Astrocyte (in vitro differentiated cells and primary cell): ENCODE measurements at places on chromosomes 1 and 21. TPM values are rescaled to one million over a fixed set of nuclear protein-coding genes. Genes with fewer than 3 reads are reported as not detected.

DNA sequence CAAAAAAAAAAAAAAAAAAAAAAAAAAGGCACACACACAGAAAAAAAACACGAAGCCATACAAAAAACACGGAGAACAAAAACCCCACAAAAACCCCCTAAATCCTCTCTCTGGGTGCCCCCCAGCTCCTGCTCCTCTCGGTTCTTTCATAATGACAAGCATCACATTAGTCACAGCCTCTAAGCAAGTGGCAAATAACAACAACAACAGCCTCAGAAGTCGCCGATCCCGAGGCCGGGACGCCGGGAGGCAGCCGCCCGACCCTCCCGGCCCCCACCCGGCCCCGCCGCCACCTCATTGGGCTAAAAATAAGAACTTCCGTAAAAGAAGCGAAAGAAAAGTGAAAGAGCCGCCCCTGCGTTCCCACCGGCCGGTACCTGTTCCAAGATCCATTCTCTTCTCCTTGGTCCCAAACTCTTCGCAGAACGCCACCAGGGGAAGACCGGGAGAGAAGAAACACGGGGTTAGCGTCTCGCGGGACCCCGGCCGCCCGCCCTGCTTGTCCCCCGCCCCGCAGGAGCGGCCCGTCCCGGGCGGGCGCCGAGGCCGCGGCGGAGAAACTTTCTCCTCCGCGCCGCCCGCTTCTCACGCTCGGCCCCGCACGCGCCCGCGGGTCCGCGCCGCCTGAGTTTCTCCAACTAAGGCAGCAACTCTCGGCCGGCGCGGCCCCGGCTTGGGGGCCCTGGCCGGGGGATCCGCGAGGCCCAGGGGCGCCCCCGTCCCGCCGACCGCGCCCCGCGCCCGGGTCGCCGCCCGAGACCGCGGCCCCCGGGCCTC is 102.8 kb downstream of the CASZ1 start:
- DNase-seq = no peak

DNA sequence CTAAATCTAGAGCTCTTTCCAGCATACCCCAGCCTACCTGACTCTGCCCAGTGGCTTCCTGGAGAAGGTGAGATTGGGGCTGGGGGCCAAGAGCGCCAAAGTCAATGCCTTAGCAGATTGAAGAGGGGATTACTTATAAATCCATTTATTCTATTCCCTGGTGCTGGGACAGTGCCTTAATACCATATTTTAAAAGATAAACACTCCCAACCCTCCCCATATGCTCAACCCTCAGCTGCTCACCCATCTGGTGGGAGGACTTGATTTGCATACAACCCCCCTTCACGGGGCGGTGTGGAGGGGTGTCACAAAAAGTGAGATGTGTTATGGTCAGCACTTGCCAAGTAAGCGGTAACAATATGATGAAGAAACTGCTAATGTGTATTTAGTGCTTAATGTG is 3.2 kb upstream of the DISP3 start:
- no peak for DNase-seq

- DNase-seq = no peak
These were observed 177.5 kb downstream of the HIVEP3 start for GRCh38 chr1:41741244-41741643.

The SPATA17 gene
- total RNA-seq = 1.3 and 1.6 TPM in 2 replicates

The CACNA1E gene
- total RNA-seq = 0.07 and 0.14 TPM in 2 replicates

DNA sequence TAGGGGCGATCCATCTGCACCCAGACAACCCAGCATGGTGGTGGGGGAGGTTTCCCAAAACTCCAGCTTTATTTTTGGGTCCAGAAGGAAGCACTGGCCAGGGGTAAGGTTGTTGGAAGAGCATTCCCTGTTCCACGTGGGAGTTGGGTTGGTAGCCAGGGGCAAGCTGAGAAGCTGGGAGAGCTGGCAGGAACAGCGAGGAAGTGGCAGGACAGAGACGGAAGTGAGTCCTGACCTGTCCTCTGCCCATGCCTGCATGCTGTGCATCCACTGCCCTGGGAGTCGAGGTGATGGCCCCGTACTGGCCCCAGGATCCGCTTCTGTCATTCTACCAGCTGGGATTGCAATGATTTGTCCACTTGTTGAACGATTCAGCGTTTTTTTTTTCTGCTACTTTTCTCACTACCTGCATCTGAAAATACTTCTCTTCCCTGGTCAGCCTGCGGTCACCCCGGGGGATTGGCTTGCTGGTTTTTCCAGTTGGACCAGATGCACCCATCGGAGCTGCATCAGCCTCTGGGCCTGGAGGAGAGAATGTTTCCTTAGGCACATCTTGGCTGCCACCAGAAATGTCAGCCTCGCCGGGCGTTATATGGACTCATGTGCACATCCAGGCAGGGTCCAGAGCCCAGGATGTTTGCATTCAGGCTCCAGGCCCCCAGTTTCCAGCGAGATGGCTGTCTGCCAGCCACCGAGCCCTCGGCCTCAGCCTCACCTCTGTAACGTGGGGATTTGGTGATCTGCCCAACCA is 28.3 kb upstream of the TMPRSS2 start:
- DNase-seq = no peak

- DNase-seq = peak; percentile 37
These were observed 79.3 kb downstream of the HMCN1 start for GRCh38 chr1:185813401-185813979.

GRCh38 chr1:55695552-55695951 is 480.4 kb upstream of the USP24 start:
- DNase-seq = peak; percentile 56

The ABCB10 gene
- 16.4 and 19.7 TPM in 2 replicates for total RNA-seq

GRCh38 chr1:168521401-168522000 is 22.3 kb downstream of the XCL2 start:
- DNase-seq = no peak

GRCh38 chr1:229005097-229005496 is 265.8 kb upstream of the RAB4A start:
- no peak for DNase-seq

DNA sequence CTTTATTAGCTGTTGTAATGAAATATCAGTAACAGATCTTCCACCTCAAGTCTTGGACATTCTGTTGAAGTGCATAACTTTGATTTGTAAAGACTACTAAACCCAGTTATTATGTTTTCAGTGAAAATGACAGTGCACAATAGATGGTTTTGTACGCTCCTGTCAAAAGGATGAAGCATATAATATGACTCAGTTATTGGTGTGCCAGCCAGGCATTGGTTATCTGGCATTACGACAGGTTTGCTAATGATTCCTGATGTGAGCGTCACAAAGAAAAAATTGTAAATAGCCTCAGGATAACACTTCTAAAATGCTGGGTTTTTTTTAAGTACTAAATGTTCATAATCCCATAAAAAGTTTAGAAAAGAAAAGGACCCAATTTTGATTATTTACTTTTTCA is 147.9 kb downstream of the MAGI3 start:
- peak; percentile 49 for DNase-seq

The INSRR gene
- 0.05 TPM in 1 of 2 replicates, not detected in the other for total RNA-seq

DNA sequence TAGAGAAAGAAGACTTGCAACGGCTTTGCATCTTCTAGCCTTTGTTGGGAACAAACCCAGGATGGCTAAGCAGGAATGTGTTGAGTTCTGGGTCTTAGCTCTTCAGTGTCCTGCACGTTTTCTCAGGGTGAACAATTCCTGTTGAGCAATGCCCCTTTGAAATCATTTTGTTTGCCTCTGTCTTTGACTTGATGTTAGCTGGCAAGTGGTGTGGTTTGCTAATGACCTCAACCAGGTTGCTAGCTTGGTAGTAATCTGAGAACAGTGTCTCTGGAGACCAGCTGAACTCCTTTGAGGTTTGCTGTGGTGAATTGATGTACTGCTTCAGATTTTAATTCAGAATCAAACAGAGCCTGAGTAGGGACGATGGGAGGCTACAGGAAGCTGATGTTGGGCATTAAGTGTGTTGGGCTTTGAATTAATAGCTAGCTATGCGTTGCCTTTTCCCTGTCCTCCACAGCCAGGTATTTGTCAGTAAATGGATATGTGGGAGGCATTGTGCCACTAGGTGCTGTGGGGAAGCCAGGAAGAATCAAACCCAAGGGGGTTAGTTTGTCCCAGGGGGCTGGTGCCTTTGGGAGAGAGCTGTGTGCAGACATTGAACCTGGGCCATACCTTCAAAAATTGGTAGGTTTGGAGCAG is 23.3 kb upstream of the SRSF10 start:
- DNase-seq = peak; percentile 81

DNA sequence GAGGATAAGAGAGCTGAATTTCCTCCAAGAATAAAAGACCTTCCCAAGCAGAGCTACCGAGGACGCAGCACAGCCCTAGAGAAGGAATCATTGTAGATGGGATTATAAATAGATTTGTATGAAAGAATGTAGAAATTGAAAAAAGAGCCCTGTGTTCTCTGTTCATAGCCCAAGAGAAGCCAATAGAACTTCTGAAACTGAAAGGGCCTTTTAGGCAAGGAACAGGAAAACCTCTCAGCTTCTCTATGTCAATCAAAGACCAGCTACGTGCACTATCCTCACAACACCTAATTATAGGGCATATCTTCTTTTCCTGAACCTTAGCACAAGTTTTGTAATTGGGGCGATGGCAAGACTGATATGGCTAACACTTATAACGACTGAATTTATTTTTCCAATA is 192.4 kb upstream of the RNPC3 start:
- DNase-seq = no peak

DNA sequence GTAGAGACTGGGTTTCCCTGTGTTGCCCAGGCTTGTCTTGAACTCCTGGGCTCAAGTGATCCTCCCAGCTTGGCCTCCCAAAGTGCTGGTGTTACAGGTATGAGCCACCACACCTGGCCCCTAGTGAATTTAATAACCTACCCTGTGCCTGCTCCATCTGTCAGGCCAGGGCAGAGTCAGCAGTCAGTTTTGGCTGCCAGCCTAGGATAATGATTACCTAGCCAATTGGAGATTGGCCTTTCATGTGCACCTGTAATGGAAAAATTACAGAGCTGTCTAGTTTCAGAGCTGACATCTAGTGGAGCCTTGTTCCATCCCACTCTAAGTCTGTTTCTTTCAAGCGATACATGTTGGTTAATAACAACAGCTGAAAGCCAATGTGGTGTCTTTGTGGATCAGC is 92.0 kb downstream of the DIRAS3 start:
- DNase-seq = no peak

The RNF186 gene
- total RNA-seq = not detected in 2 replicates

DNA sequence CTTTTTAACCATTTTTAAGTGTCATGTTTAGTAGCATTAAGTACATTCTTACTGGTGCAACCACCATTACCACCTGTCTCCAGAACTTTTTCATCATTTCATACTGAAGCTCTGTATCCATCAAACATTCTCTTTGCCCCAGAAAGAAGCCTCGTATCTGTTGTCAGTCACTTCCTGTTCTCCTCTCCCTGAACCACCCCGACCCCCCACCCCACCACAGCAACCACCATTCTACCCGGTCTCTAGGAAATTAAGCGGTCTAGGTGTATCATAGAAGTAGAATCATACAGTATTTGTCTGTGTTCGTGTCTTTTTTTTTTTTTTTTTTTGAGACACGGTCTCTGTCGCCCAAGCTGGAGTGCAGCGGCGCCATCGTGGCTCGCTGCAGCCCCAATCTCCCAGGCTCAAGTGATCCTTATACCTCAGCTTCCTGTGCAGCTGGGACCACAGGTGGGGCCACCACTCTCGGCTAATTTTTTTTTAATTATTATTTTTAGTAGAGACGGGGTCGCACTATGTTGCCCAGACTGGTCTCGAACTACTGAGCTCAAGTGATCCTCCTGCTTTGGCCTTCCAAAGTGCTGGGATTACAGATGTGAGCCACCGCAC is 23.7 kb upstream of the EPHA8 start:
- no peak for DNase-seq

DNA sequence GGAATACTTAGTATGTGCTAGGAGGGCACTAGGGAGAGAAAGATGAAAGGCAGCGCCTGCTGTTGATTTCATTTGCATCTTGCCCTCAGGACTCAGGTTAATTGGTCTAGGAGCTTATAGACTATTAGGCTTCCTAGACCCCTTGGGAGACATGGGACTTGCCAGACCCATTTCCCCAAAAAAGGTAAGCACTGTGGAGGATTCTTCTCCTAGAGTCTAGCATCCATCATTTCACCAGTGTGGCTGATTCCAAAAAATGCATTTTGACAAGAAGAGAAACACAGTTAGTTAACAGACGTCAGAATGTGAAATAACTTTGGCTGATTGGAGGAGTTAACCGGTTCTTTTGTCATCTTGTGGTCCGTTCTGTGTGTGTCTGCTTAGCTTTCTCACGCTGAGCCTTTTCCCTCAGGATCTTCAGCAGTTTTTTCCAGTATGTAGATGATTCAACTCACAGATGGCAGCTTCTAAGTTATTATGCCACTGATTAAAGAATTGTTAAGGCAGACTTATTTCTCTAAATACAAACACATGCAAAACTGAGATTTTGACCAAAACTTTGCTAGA is 108.8 kb downstream of the KIF26B start:
- no peak for DNase-seq

The PCBP3 gene
- 1.8 and 2.5 TPM in 2 replicates for total RNA-seq

DNA sequence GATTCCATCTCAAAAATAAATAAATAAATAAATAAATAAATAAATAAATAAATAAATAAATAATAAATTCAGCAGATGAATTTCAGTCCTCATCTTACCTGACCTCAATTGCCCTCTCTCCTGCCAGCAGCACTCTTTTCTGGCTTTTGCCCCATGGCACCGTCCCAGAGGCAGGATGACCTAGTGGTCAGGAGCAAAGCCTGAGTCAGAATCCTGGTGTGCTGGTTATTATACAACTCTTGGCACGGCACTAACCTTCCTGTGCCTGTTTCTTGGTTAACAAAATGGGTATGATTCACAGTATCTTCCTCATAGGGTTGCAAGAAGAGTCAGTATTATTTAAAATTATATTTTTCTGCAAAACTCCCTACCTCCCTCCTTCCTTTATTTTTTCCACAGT is 43.0 kb downstream of the NKAIN1 start:
- DNase-seq = peak; percentile 39

The CACNA1S gene
- not detected in 2 replicates for total RNA-seq

The TBX15 gene
- 0.07 and 0.10 TPM in 2 replicates for total RNA-seq

- no peak for DNase-seq
These were observed 187.5 kb downstream of the TPR start for GRCh38 chr1:186187601-186188000.

The KRTAP26-1 gene
- not detected in 2 replicates for total RNA-seq

The AMY2B gene
- total RNA-seq = 1.7 and 2.1 TPM in 2 replicates

DNA sequence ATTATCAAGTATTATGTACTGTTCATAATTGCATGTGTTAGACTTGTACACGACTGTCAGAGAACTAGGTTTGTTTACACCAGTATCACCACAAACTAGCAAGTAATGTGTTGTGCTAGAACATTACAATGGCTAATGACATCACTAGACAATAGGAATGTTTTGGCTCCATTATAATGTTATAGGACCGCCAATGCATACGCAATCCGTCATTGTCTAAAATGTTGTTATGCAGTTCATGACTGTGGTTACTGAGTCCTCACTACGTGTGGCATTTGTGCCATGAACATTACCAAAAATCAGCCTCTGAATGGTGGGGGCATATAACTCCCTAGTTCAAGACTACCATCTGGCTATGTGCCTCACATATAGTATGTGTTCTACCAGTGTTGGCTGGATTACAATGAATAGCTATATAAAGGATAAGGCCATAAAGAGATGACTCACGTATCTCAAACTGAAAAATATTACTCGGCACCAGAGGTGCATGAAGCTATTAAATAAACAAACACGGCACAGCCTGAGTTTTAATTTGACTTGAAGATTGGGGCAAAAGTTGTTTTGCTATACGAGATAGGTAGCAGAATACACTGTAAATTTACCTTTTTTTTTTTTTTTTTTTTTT is 89.1 kb upstream of the COL24A1 start:
- DNase-seq = peak; percentile 57

- DNase-seq = no peak
These were observed 2.3 kb downstream of the AGPAT3 start for GRCh38 chr21:43867332-43867703.

The TRIM63 gene
- total RNA-seq = not detected in 2 replicates
